ENCODE measurements at places on chromosomes 12 and 14. TPM values are rescaled to one million over a fixed set of nuclear protein-coding genes. Genes with fewer than 3 reads are reported as not detected.

DNA sequence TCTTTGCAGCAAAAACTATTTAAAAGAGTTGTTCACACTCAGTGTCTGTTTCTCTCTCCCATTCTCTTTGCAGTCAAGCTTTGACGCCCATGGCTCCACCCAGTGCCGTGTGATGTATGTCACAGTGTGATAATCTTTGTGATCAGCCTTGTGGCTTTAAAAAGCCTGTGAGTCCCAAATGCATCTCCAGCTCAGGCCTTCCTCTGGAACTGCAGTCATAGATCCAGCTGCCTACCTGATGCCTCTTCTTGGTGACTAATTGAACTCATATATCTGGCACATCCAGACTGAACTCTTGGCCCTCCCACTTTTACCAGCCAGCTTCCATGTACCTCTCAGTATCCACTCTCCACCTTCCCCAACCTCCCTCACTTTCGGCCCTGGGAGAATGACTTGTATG, 182.8 kb upstream of the ARHGAP5 start:
- DNase-seq: no peak
- H3K4me3 ChIP-seq: no peak overlapping the region
- no peaks in the 10 kb centered on the region for H3K27me3 ChIP-seq
- peaks cover 11% of the 10 kb centered on the region for H3K4me1 ChIP-seq
- H3K36me3 ChIP-seq: no peaks in the 10 kb centered on the region

DNA sequence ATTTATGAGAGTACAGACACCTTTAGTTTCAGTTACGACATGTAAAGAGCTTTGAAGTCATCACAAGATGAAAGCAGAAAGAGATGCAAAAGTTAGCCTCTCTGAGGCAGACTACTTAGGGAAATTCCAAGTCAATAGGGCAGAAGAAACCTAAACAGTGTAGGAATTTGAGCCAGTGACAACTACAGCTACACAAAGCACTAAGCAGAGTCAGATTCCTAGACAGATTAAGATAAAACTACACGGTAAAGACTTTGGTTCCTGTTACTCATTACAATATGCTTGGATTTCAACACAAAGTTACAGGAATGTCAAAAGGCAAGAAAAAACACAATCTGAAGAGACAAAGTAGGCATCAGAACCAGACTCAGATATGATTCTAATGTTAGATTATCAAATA, 1302.3 kb downstream of the FSCB start:
- no peak overlapping the region for H3K27ac ChIP-seq
- no peak overlapping the region for H3K4me3 ChIP-seq
- no peak for DNase-seq
- no peaks in the 10 kb centered on the region for H3K4me1 ChIP-seq
- no peaks in the 10 kb centered on the region for H3K36me3 ChIP-seq

The TNS2 gene
- 49.3 TPM for total RNA-seq

GRCh38 chr12:7693793-7694192, 1.8 kb downstream of the GDF3 start:
- H3K36me3 ChIP-seq: no peaks in the 10 kb centered on the region
- H3K4me1 ChIP-seq: peaks cover 4% of the 10 kb centered on the region
- no peak overlapping the region for H3K4me3 ChIP-seq
- DNase-seq: peak; percentile 29

DNA sequence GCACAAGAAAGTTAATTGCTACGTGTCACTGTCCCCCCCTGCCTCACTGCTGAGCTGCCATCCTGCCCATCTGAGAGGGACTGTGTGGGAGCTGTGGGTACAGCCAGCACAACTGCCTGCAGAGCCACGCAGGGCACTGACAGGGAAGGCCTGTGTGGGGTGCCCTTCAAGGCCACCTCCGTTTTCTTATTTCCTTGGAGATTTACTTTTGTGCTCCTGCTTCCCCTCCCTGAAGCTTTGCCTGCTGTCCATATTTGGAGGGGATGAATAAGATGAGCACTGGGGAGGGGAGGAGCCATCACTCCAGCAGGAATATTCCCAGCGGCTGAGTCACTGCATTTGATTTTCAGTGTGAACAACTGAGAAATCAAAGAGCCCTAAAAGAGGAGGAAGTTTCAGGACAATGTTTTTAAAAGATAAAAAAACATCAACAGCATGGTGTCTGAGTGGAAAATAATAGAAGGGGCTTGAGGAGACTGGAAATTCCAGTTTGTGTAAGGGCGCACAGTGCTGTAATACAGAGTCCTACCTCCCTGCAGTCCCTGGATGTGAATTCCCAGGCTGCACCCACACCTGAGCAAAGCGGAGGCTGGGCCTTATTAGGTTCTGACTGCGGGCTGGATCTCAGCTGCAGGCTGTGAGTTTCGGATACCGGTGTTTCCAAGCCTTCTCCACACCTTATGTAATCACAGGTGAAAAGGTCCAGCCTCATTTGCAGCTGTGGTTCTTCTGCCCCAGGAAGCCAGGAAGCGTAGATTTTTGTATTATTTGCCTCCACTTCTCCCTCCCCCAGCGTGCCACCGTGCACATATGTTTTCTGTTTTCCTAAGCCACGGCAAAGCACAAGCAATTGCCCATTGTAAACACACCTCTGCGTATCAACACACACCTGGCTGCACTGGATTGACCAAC, 192.6 kb upstream of the BCL2L14 start:
- H3K27ac ChIP-seq: no peak overlapping the region
- H3K4me1 ChIP-seq: peaks cover 21% of the 10 kb centered on the region
- peak; percentile 53 for DNase-seq
- no peaks in the 10 kb centered on the region for H3K27me3 ChIP-seq
- H3K4me3 ChIP-seq: no peak overlapping the region

DNA sequence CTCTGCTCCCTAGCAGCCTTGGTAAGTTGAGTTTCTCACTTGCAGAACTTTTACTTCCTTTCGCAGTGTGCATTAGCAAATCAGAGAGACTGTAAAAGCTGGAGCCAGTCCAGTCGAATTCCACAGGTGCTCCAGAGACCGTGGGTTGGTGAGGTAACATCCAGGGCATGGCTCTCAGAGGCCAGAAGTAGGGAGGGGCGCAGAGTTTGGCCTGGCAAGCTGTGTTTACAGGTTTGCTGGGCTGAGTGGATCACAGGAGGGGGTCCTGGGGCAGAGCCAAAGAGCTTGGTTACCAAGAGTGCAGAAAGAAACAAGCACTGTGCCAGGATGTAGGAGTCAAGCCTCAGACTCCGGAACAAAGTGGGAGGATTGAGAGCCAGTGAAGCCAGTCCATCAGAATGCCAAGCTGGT, 10.2 kb upstream of the BHLHE41 start:
- peak; percentile 33 for DNase-seq
- no peak overlapping the region for H3K4me3 ChIP-seq
- peaks cover 7% of the 10 kb centered on the region for H3K4me1 ChIP-seq

The EAPP gene
- total RNA-seq: 43.6 TPM

The IL31 gene
- total RNA-seq: not detected

The OTX2 gene
- 0.04 TPM for total RNA-seq

GRCh38 chr12:56385873-56386272, 23.2 kb upstream of the APOF start:
- no peak overlapping the region for H3K4me3 ChIP-seq
- DNase-seq: no peak
- no peaks in the 10 kb centered on the region for H3K27me3 ChIP-seq
- H3K36me3 ChIP-seq: no peaks in the 10 kb centered on the region
- no peaks in the 10 kb centered on the region for H3K4me1 ChIP-seq

The AP5M1 gene
- total RNA-seq: 22.9 TPM

The B4GALNT3 gene
- total RNA-seq: 6.0 TPM

- H3K4me1 ChIP-seq: peaks cover 8% of the 10 kb centered on the region
- no peak overlapping the region for H3K27ac ChIP-seq
- peaks cover 20% of the 10 kb centered on the region for H3K27me3 ChIP-seq
- H3K4me3 ChIP-seq: peak overlapping the region; percentile 52
- H3K36me3 ChIP-seq: no peaks in the 10 kb centered on the region
- peak; percentile 48 for DNase-seq
Measured at GRCh38 chr12:39145175-39145999, 240.0 kb upstream of the CPNE8 start.

DNA sequence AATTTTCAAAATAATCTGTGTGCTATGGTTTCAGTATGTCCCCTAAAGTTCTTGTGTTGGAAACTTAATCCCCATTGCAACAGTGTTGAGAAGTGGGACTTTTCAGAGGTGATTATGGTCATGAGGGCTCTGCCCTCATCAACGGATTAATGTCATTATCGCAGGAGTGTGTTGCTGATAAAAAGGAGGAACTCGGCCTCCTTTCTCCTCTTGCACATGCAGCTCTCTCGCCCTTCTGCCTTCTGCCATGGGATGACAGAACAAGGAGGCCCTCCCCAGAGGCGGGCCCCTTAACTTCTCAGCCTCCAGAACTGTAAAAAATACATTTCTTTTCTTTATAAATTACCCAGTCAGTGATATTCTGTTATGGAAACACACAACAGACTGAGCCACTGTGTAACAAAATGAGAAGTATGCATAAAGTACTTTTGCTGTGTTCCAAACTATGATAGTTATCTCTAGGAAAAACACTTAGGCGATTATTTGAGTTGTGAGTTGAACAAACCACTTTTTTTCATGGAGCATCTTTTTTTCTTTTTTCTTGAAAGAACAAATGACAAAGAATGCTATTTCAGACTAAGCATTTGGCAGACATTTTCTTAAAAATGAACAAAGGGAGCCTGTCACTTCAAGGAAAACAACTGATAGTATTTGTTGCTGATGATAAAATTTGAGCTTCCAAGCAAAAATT, 134.8 kb upstream of the FUT8 start:
- no peaks in the 10 kb centered on the region for H3K36me3 ChIP-seq
- DNase-seq: no peak
- H3K27me3 ChIP-seq: peaks cover 2% of the 10 kb centered on the region
- H3K4me3 ChIP-seq: no peak overlapping the region
- H3K4me1 ChIP-seq: peaks cover 8% of the 10 kb centered on the region

DNA sequence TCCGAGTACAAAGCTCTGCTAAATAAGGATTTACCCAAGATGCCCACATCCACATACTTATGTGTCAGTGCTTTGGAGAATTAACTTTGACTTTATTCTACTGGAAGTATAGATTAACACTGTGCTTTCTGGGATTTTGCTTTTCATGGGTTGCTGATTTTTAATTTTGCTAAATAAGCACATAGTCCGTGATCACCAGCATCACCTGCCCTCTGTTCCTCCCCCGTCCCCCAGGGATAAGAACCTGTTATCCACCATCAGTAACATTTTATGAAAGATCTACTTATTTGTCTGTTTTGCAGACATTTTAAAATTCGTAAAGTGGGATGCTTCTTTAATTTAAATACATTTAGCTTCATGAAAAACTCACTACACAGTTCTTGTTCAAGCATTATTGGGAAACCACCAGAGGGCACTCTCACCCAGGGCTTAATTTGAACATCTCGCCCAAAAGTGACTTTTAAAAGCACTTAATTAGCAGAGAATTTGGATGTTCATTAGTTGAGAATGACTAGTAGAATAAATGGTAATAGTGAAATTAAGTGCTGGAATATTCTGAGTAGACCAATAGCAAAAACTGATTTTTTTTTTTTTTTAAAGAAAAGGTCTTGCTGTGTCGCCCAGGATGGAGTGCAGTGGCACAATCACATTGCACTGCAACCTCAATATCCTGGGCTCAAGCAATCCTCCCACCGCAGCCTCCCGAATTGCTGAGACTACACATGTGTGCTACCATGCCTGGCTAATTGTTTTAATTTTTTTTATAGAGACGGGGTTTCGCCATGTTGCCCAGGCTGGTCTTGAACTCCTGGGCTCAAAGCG, 35.7 kb downstream of the MRPL42 start:
- peak; percentile 54 for DNase-seq
- no peak overlapping the region for H3K27ac ChIP-seq
- no peaks in the 10 kb centered on the region for H3K27me3 ChIP-seq
- no peak overlapping the region for H3K4me3 ChIP-seq
- peaks cover 6% of the 10 kb centered on the region for H3K36me3 ChIP-seq

DNA sequence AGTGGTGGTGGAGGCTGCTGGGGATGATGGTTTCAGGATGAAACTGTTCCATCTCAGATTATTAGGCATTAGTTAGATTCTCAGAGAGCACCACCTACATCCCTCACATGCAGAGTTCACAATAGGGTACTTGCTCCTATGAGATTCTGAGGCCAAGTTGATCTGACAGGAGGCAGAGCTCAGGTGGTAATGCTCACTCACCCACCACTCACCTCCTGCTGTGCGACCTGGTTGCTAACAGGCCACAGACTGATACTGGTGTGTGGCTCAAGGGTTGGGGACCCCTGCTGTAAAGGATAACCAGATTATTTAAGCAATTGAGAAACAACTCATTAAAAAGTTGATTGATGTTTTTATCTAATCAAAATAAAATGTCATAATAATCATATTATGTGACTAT, 248.5 kb downstream of the RERGL start:
- no peak for DNase-seq
- H3K27ac ChIP-seq: no peak overlapping the region
- no peaks in the 10 kb centered on the region for H3K27me3 ChIP-seq
- no peak overlapping the region for H3K4me3 ChIP-seq

DNA sequence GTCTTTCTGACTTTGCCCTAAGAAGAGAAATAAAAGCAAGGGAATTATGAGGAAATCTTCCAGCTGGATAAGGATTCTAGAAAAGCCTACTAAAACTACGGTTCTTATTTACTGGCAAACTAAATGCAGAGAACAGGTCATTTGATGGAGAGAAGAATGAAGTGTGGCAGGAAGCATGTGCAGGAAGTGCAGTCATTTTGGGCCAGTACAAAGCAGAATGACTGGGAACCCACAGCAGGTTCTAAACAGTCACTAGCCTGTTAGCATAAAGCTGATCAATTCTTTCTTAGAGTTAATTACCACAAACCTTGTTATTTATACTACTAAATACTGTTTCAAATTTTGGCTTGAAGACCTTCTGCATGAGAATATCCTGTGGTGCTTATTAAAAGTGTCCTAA, 36.7 kb downstream of the CFAP54 start:
- no peak overlapping the region for H3K27ac ChIP-seq
- H3K4me1 ChIP-seq: no peaks in the 10 kb centered on the region
- H3K36me3 ChIP-seq: no peaks in the 10 kb centered on the region
- no peak overlapping the region for H3K4me3 ChIP-seq
- no peaks in the 10 kb centered on the region for H3K27me3 ChIP-seq
- DNase-seq: no peak

DNA sequence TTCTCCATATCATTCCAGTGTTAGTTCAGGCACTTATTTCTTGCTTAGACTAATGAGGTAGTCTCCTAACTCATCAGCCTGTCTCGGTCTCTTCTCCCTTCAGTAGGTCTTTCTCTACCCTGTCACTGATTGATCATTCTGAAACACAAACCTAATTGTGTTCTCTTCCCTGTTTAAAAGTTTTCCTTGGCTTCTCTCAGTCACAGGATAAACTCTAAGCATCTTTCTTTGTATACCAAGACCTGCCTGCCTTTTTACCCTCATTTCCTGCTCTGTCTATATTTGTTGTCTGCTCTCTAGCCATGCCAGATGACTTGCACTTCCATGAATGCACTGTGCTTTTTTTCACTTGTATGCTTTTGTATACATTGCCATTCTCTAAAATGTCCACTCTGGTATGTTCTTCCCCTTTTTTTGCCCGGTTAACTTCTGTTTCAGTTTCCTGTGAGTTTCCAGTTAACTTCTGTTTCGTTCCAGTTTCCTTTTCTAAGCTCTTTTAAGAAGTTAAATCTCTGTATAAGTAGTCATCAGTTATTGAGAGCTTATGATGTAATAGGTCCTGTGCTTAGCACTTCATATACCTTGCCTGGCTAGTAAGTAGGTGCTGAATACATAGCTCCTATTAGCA, 12.8 kb downstream of the DIP2B start:
- H3K27me3 ChIP-seq: no peaks in the 10 kb centered on the region
- no peaks in the 10 kb centered on the region for H3K36me3 ChIP-seq
- DNase-seq: peak; percentile 72
- peaks cover 10% of the 10 kb centered on the region for H3K4me1 ChIP-seq
- peak overlapping the region; percentile 57 for H3K27ac ChIP-seq

Data from muscle of leg (tissue), 16 donors.